Activated CD4-positive, CD25-positive, alpha-beta regulatory T cell (primary cell): ENCODE measurements at places on chromosomes 7 and 10.

- no peak for DNase-seq
Measured at GRCh38 chr10:24434961-24435360, 226.0 kb downstream of the KIAA1217 start.

DNA sequence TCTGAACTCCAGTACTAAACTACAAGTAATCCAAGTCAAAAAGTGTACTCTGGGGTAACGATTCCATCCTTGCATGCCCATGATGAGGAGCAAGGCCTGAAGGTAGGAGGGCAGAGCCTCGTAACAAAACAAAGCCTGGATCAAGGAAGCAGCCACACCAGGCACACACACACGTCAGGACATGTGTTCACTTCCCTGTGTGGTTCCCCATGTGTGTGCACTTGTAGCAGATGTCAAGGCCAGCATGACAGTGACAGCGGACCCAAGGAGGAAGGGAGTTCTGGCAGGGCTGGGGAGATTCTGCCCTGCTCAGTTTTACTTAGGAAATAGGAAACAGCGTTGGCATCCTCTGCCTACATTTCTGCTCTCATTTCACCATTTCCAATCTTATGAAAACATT lies 92.8 kb downstream of the ALOX5 start:
- DNase-seq: no peak

- no peak for DNase-seq
Measured at GRCh38 chr10:122293961-122294380, 22.9 kb downstream of the BTBD16 start.

GRCh38 chr7:55476852-55477780 lies 95.2 kb downstream of the VOPP1 start:
- DNase-seq: no peak

- no peak for DNase-seq
Measured at GRCh38 chr7:29381206-29382094, 182.2 kb upstream of the PRR15 start.

GRCh38 chr10:121078036-121078435 lies 226.9 kb downstream of the WDR11 start:
- DNase-seq: no peak

GRCh38 chr10:99368646-99369045 lies 39.5 kb downstream of the CNNM1 start:
- no peak for DNase-seq
